ENCODE measurements at places on chromosomes 3 and 15.

GRCh38 chr3:60399861-60400845 lies 851.1 kb downstream of the FHIT start:
- peak; percentile 44 for DNase-seq

GRCh38 chr3:149207475-149207874 lies 14.2 kb downstream of the CP start:
- no peak for DNase-seq

GRCh38 chr3:105967117-105967516 lies 98.3 kb upstream of the CBLB start:
- DNase-seq: no peak

- no peak for DNase-seq
Measured at GRCh38 chr15:60413231-60413824, 15.5 kb upstream of the ANXA2 start.

DNA sequence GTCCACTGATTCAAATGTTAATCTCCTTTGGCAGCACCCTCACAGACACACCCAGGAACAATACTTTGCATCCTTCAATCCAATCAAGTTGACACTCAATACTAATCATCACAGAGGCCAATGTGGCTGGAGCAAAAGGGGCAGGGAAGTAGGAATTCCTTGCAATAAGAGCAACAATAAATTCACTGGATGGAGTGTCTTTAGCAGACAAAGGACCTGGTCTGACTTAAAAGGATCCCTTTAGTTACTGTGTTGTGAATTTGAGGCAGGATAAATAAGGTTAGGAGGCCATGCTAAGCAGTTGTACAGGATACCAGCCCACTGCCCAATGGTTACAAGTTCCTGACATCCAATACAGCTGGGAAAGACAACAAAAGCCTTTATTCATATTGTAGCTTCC lies 12.3 kb upstream of the GFM1 start:
- DNase-seq: no peak

- no peak for DNase-seq
Measured at GRCh38 chr3:186751480-186751879, 31.9 kb upstream of the EIF4A2 start.

DNA sequence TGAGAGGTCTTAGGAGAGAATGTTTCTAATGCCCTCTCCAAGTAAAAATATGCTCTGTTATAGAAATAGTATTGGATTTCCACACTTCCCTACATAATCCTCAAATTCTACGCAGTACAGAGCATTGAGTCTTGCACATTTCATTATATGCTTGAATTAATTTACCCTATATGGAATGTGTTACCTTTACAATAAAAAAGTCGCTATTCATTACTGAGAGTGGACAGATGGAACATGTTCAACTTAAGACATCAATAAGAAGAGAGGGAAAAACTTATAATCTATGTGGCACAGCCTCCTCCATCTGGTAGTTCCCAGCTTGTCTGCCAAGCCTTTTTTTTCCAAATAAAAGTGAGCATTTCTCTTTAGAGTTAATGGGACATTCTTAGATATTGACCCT lies 417.9 kb downstream of the MECOM start:
- no peak for DNase-seq

DNA sequence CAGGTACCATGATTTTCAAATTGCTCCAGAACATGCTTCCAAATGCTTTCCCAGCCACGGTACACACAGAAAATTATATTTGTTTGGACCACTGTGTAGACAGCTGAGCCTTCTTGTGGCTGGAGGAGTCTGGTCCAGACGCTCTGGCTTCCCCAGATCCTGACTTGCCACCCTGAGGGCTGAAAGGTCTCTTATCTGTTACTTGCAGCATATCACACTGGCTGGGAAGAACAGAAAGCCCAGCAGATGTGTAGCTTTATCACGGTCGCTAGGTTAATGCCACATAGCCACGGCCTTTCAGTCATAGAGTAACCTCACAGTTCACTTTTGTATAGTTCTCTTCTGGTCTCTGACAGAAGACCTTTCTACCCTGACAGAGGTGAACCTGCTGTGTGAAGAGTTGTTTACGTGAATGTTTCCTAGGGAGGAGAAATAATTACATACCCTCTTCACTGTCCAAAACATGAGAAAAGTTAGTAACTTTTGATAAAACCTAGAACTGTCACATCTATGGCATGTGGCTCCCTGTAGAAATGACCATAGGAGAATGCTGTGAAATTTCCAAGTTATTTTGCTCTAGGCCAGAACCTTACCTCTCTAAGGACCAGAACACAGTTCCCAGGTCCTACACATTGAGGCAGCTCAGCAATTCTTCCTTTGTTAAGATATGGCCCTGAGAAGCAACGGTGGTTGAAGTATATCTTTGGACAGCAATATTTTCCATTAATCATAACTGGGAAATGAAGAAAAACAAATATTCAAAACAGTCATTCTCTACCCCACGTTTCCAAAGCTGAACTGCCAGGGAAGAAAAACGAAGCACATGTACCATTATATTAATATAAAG lies 15.8 kb upstream of the STIMATE start:
- DNase-seq: no peak

DNA sequence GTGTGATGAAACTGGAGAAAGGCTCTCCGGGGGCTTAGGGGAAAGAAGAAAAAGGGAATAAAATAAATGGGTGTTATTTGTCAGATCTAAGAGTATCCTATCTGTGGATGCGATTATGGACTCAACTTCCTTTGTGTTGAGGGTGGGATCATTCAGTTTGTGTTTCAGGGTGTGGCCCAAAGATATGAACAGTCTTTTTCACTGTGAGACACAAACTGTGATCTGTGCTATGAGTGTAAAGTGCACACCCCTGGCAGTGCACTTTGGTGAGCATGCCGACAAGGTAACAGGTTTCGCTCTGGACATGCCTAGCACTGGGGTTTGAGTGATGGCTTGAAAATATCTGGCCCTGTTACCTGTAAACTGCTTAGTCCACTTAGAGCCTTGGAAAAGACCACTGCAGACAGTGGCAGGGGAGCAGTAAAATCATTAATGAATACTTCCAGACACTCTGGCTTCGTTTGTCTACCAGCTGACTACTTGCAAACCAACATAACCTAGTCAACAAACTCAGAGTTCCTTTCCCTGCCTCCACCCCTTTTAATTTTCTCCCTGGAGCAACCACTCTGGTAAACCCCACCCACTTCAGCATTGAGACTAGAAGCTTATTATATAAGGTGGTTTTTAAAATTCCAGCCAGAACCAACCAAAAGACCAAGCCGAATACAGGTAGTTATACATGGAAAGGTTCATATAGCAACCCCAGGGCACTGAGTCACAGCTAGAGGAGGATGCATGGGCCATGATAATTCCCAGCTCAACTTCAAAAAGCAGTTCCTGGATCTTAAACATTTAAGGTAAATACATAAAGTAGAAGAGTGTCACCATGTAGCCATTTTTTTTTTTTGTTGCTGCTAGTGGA lies 55.1 kb downstream of the TAMM41 start:
- no peak for DNase-seq

GRCh38 chr3:186002884-186003472 lies 65.2 kb upstream of the TRA2B start:
- DNase-seq: no peak

DNA sequence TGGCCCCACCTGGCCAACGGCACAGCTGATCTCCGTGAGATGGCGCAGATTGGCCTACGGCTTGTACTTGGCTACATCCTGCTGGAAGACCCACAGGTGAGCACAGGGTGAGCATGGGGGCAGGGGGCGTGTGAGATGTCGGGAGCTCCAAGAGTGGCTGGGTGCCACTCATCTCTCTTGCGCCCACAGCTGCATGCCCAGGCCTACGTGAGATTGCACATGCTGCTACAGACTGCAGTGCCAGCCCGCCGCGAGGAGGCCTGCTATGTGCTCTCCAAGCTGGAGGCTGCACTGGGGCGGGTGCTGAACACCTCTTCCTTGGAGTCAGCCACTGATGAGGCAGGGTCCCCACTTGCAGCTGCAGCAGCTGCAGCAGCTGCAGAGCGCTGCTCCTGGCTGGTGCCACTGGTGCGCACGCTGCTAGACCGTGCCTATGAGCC lies 22.3 kb downstream of the NBEAL2 start:
- no peak for DNase-seq

GRCh38 chr15:99983171-99983885 lies 250.1 kb upstream of the LYSMD4 start:
- DNase-seq: no peak

DNA sequence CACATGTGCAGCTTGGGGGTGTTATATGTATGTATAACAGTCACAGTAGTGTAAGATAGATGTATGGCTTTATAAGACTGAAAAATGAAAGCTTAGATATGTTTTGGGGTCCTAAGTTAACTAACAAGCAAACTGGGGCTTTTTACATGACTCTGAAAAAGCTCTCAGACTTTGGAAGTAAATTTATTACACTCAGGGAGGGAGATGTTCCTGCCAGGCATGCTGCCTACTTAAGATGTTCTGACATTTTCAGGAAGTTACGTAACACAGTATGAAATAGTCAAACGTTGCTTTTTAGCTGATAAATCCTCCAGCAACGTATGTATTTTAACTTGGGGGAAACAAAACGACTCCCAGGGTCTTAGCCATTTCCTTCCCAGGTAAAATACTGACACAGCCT lies 1.7 kb upstream of the IFT57 start:
- no peak for DNase-seq

DNA sequence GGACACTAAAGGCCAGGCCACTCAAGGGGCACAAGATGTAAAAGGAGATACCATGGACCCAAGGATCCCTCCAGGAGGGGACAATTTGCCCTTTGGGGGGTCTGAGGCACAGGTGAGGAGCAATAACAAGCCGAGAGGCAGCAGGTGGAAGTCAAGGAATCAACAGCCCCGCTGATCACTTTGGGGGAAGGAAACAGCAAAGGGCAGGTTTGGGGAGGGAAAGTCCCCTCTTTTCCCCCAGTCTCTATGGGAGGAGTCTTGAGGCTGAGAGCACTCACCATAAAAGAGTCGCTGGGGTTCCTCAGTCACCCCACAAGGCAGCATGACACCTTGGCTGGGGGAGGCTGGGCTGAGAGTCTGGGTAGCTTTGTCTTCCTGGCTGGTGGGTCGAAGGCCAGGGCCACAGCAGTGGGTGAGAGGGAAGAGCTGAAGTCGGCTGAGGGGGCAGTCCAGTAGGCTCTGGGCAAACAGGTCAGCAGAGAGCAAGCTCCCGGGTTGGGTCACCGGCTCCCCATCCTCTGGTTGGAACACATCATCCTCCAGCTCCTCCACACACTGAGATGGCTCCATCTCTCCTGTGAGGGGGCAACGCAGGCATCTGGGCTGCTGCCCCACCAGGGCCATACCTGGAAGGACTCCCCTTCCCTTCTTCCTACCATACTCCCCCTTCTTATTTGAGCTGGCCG lies 3.0 kb downstream of the BMF start:
- no peak for DNase-seq

- no peak for DNase-seq
Measured at GRCh38 chr15:29678504-29679034, 143.7 kb downstream of the TJP1 start.

DNA sequence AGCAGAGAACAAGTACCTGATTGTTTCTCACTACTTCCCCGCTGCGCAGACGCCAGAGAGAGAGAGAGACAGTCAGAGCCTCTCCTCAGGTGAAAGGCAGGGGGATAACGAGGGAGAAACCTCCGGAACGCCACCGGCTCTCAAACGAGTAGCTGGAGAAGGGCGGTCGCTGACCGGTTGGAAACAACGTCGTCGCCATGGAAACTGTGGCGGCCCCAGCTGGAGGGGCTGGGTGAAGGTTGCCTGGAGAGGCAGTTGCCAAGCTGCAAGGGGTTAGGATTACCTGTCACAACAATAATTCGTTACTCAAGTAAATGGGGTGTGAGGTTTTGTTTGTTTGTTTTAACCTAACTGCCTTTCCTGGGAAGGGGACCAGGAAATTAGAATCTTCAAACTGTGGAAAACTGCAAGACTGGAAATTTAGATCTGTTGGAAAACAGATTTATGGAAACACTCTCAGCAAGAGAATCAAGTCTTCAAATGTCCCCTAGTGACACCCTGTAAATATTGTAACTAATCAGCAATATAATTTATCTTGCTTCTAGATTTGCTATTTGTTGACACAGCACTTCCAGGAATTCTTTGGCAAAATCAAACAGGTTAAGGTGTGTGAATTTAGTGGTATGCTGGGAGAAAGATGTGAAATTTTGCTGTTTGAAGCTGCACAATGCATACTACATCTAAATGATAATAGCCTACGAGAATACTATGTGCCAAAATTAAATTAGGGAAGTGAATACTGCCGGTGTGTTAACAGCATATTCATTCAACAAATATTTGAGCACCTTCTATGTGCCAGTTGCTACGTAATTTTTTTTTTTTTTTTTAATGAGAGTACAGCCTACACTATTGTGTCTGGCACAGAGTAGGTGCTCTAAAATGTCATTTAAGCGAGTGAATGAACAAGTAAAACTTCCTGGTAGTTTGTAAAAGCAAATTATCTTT lies at the start of gene DNAH12:
Gene DNAH12 (minus strand): TSS at position 164 of the 945 bp plus-strand sequence. CDS start 1,474 bp downstream, outside the sequence.
- peak; percentile 89 for DNase-seq

GRCh38 chr3:140247775-140248174 lies 312.8 kb downstream of the CLSTN2 start:
- DNase-seq: no peak

DNA sequence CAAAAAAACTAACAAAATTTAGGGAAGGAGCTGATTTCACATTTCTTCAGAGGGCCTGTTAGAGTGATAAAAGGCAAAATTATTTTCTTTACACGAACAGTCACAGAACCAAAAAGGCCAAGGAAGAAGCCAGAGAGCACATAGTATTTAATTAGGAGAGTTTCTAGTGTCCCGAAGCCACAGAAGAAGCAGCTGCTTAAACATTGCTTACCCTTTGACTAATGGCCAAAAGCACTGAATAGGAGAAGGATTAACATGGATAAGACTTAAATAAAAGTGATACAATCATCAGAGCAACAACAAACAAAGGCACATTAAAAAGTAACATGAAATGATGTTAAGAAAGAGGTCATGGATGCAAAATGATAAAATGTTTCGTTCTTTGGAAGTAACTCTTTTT lies 98.6 kb downstream of the CHL1 start:
- DNase-seq: no peak

DNA sequence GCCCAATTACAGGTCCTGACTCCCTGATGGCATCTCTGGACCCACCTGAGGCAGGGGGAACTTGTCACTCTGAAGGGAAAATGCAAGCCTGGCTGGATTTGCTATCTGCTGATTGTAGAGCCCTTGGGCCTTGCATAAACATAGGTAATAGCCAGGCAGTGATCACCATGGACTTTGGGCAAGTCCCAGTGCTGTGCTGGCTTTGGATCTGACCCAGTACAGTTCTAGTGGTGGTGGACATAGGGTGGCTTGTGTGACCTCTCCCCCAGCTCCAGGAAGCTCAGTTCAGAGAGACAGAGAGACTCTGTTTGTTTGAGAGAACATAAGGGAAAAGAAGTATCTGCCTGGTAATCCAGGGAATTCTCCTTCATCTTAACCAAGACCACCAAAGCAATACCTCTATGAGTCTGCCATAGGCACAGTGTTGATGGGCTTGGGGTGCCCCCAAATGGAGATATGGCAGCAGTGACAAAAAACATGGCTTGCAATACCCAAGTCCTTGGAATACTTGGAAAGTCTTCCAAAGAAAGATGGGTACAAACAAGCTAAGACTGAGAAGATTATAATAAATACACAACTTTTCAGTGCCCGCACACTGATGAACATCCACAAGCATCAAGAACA lies 348.5 kb downstream of the PYDC2 start:
- no peak for DNase-seq

- no peak for DNase-seq
Measured at GRCh38 chr15:38618242-38618955, 53.8 kb upstream of the RASGRP1 start.
